Epithelial cell of proximal tubule (primary cell): ENCODE measurements at places on chromosomes 5 and 9. TPM values are rescaled to one million over a fixed set of nuclear protein-coding genes. Genes with fewer than 3 reads are reported as not detected.

GRCh38 chr5:37756248-37756647, 83.6 kb downstream of the GDNF start:
- DNase-seq = no peak

Gene NTRK2
- 0.14 and 0.46 TPM in 2 replicates for total RNA-seq

DNA sequence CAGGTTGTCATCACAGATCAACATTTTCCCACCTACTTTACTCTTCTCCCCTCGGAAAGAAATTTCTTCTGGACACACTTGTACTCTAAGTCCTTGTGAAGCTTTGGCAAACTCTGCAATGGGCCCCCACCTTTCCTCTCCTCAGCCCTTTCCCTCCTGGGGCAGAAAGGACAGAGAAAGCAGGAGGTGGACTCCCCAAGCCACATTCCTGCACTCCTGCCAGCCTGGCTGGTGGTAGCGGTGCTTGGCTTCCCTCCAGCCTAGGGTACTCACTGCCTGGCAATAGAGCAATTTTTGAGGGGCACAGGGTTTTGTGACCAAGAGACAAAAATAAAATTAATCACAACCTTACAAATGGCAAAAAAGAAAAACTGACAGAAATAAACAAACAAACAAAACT, 451.4 kb downstream of the ZSWIM6 start:
- no peak for DNase-seq

GRCh38 chr5:29720954-29721353, 1472.5 kb upstream of the CDH6 start:
- DNase-seq = no peak

Gene RMRP
- 3,154 and 10,636 TPM in 2 replicates for total RNA-seq

- no peak for DNase-seq
These were observed 25.8 kb downstream of the LPCAT1 start for GRCh38 chr5:1497795-1498622.

- DNase-seq = no peak
These were observed 42.6 kb upstream of the KCNN2 start for GRCh38 chr5:114319236-114319635.
